Left hindlimb (tissue), 1 donor: ENCODE measurements at places on chromosomes 4 and X.

GRCh38 chr4:12138488-12138887, 709.8 kb upstream of the HS3ST1 start:
- no peak for DNase-seq

- DNase-seq: no peak
These were observed 278.2 kb upstream of the CXXC4 start for GRCh38 chr4:104772849-104773248.

- DNase-seq: no peak
These were observed 90.8 kb upstream of the NPFFR2 start for GRCh38 chr4:71941001-71941400.

GRCh38 chr4:40486534-40486933, 143.1 kb downstream of the RBM47 start:
- no peak for DNase-seq

GRCh38 chrX:24946369-24946768, 69.4 kb downstream of the ARX start:
- no peak for DNase-seq

GRCh38 chrX:136646602-136647239, 1.2 kb upstream of the CD40LG start:
- no peak for DNase-seq

DNA sequence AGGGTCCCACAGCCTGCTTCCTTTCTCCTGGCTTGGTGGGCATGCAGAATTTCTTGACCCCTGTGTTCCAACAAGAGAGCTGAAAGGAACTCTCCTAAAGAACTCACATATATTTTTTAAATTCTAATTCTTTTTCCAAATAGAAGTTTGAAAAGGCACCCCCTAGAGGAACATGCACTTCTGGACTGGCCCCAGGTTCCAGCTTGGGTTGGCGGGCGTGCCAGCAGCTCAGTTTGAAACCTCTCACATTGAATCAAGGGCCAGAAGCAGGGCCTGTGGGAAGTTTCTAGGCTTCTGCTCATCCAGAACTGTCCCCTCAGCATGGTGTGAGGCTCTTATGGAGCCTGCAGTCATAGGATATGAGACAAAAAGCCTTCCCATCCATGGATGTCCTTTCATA, 132.6 kb downstream of the ATG4A start:
- DNase-seq: no peak

DNA sequence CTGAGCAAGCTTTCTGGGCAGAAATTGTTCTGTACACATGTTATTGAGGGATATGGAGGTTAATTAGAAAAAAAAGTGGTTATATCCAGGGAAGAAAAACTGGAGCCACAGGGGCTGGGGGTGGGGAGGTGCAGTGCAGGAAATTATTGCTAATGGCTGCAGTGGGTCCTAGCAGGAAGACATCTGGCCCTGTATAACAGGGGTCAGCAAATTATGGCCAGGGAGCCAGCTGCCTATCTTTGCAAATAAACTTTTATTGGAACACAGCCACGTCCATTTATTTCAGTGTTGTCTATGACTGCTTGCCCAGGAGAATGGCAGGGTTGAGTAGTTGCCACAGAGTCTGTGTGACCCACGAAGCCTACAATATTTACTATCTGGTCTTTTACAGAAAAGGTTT, 23.4 kb upstream of the PRPS2 start:
- no peak for DNase-seq

DNA sequence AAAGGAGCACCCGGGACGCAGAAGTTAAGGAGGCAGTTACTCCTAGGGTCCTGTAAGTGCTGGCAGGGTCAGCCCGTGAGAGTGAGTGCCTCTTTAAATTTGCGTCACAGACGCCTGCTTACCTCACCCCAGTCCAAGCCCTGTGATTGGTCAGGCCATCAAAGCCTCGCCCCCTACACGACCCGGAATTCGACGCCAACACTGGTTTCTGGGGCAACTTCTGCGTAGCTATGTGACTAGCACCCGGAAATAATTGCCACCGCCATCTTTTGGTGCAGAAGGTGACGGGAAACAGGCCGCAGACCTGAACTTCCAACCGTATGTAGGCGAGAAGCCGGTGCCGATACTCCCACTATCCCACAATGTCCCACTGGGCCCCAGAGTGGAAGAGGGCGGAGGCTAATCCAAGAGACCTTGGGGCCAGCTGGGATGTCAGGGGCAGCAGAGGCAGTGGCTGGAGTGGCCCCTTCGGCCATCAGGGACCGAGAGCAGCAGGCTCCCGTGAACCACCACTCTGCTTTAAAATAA, at the start of gene DDX53:
Gene DDX53 (plus strand): TSS at position 265 of the 528 bp plus-strand sequence. CDS start 98 bp downstream, at position 363.
- DNase-seq: no peak

DNA sequence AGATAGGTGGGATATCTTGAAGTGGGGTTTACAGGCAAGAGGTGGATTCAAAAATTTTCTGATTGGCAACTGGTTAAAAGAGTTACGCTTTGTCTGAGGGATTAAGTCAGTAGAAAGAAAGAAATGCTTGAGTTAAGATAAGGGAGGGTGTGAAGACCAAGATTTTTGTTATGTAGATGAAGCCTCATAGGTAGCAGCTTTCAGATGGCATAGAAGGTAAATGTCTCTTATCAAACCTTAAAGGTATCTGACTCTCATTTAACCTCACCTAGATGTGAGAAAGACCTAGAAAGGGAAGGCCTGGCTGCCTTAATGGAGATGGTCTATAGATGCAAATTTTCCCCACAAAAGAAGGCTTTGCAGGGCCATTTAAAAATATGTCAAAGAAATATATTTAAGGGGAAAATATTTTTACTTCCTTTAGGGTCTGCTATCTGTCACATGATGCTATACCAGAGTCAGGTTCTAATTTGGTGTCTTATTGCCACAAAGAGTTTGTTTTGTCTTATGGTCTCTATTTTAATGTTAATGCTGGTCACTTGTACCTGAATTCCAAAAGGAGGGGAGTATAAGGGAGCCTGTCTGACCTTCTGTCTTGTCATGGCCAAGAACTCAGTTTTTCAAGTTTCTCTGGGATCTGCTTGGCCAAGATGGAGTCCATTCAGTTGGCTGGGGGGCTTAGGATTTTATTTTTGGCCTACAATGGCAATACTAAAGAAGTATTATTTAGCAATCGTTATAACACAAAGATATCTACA, 699.1 kb upstream of the AMOT start:
- no peak for DNase-seq

DNA sequence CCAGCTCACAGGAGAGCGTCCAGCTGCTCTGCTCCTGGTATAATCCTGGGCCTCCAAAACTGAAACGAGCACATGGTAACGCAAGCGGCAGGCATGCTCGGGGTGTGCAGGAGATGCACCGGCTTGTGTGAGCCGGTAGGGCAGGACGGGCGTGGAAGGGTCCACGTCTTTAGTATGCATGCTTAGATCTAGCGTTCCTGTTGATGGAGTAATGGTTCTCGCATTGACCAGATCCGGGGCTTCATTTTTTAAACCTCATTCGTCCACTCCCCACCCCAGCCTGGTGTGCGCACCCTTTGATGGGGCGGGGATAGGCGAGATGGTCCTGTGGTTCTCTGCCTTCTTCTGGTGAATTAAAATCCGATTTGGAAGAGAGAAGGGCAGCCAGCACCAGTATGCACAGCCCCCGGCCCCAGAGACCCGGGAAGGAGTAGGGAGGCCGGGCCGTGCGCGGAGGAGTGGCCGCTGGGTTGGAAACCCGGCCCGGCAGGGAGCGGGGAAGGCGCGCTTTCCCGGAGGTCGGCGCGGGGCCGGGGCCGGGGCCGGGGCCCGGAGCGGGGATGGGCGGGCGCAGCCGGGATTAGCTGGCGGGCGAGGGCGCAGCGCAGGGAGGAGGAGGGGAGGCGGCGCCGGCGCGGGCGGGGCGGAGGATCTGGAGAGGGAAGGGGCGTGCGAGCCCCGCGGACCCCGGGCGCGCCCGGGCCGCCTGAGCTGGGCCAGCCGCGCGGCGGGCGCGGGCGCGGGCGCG, 39.9 kb downstream of the FAM149A start:
- DNase-seq: peak; percentile 87

DNA sequence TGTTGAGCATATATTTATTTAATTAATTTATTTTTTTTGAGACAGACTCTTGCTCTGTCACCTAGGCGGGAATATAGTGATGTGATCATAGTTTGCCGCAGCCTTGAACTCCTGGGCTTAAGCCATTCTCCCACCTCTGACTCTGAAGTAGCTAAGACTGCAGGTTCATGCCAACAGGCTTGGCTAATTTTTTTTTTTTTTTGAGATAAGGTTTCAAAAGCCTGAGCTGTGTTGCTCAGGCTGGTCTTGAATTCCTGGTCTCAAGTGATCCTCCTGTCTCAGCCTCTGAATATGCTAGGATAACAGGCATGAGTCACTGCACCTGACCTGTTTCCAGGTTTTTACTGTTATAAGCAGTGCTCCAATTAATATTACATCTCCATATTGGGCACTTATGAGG, 4.8 kb downstream of the ADD1 start:
- DNase-seq: no peak

DNA sequence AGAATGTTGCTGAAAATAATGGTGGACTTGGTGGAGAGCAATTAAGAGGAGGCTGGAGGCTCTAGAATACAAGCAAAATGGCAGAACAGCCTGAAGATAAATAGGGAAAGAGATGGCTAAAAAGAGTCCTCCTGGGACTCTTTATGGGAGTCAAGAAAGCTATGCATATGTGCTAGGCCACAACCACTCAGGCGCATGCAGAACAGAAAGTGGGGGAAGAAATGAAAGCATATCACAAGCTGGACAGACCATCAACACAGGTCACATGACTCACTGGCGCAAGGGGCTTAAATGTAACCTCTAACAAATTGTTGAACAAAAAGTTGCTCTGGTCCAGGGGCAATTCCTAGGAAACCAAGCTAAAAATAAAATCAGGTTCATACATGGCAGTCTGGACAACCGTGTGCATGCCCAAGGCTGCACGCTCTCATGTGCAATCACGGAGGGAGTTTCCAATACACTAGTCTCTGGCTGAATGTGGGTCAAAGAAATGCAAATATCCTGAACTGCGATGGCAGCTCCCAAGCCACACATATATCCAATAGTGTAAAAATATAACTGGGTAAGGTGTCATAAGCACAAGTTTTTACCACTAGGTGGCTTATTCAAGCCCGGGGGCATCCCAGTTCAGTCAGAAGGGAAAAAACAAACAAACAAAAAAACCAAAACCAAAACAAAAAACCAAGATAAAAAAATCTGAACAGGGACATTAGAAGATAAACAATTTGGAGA, 45.4 kb downstream of the ZNF711 start:
- DNase-seq: no peak

GRCh38 chr4:152585023-152585441, 49.1 kb upstream of the FBXW7 start:
- no peak for DNase-seq

GRCh38 chr4:168421671-168422070, 58.6 kb downstream of the DDX60L start:
- DNase-seq: no peak

DNA sequence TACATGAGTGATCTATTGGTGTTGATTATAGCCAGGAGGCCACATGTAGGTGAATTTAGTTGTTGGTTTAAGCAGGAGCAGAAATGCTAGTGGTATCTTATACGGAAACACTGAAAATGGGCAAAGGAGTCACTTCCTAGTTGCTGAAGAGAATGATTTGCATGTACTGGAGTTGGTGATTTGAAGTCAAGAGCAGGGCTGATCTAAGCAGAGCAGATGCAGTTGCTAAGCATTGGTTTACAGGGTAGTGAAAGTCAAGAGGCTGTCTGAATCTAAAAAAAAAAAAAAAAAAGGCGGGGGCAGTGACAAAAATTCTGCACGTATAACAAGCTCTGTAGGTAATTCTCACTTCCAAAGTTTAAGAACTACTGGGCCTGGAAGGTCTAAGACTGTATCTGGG, 90.4 kb upstream of the HPRT1 start:
- DNase-seq: no peak

DNA sequence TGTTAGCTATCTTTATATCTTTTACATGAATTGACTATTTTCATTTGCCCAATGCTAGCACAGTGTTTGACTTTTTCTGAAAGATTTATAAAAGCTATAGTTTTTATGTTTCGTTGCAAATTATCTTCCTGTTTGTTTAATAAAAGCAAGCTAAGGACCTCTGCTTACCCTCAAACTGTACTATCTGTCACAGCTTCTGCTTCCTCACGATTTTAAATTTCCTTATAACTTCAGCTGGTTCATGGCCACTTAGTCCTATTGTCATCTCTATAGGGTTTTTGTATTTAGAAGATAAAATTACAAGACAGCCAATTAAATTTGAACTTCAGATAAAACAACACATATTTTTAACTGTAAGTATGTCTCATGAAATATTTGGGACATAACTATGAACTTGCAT, 494.0 kb downstream of the PDGFC start:
- no peak for DNase-seq
